ENCODE measurements at places on chromosomes 16 and 17. TPM values are rescaled to one million over a fixed set of nuclear protein-coding genes. Genes with fewer than 3 reads are reported as not detected.

DNA sequence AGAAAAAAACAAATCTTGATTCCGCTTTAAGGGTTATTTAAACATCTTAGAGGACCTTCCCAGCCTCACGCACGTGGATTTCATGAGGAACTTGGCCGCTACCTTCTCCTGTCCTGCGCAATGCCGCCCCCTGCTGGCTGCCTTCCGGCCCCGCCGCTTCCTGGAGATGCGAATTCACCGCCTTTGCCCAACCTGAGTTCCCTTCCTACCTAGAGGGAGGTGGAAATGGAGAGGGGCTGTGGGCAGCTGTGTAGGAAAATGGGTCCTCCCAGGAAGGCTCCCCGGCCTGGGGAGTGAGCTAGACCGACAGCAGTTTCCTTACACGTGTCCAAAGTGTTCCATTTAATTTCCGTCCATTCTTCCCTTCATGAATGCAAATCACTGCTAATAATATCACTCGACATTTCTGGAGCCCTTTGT is 1.0 kb upstream of the ABCC12 start:
- peak; percentile 66 for DNase-seq

GRCh38 chr17:47955497-47956461 is 1.9 kb downstream of the PRR15L start:
- DNase-seq: peak; percentile 63

TLE7 gene
- not detected for total RNA-seq

DNA sequence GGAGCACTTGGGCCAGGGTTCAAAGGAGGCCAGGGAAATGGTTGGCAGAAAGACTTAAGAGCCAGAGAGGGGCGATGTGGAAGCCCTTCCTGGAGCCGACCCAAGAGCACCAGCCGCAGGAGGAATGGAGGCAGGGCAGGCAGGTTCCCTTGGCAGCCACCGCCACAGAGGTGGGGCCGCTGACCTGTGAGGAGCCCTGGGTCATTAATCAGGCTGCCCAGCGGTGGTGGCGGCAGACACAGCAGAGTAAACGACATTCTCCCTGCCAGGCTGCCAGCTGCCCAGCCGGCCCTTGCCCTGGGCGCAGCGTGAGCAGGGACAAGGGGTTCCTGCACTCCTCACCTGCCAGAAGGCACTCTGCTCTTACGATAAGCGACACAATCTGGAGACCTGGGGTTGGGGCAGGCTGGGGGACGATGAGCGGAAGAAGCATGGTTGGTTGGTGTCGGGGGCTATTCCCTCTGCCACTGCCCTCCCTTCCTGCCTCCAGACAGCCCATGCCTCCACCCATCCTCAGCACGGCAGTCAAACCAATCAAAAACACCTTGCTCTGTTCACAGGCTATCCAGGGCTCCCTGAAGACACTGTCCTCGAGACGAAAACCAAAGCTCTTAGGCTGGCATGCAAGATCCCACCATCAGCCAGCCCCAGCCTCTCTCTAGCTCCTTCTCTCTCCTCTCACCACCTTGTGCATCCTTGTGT is 40.9 kb downstream of the PLXDC1 start:
- DNase-seq: peak; percentile 11

C16orf74 gene
- total RNA-seq: 84.9 TPM

GRCh38 chr16:10601444-10602408 is 21.3 kb upstream of the EMP2 start:
- DNase-seq: no peak

- peak; percentile 30 for DNase-seq
Measured at GRCh38 chr16:19717314-19717713, 713 bp downstream of the KNOP1 start.

- no peak for DNase-seq
Measured at GRCh38 chr17:72705905-72706395, 386.5 kb downstream of the SLC39A11 start.

GRCh38 chr17:17186551-17187505 is 19.3 kb downstream of the PLD6 start:
- no peak for DNase-seq

- no peak for DNase-seq
Measured at GRCh38 chr17:9865586-9865985, 39.5 kb downstream of the RCVRN start.

DNA sequence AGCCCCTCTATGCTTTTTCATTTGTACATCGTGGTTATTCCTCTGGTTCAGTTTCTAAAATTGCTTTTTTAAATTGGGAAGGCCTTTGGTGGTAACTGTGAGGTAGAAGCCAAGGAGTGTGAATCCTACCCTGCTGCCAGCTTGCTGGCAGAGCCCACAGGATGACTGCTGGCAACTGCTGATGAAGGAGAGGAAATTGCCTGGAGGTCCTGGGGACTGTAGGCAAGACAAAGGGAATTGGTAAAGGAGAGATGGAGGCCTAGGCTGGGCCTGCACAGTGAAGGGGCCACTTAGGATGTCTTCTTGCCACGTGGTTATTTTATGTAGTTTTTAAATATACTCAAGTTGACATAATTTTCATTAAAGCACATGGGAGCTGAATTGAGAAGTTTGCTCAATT is 15.8 kb downstream of the C17orf58 start:
- DNase-seq: no peak

SLC38A8 gene
- total RNA-seq: not detected

GRCh38 chr17:82433560-82434215 is 15.3 kb upstream of the OGFOD3 start:
- no peak for DNase-seq

TLCD1 gene
- 44.6 TPM for total RNA-seq

SLFN12L gene
- total RNA-seq: not detected

GRCh38 chr17:31494259-31495021 is 103.0 kb downstream of the RAB11FIP4 start:
- peak; percentile 45 for DNase-seq

GRCh38 chr17:4004517-4005295 is 40.5 kb upstream of the ATP2A3 start:
- peak; percentile 78 for DNase-seq

MT1F gene
- total RNA-seq: 5.6 TPM

DNA sequence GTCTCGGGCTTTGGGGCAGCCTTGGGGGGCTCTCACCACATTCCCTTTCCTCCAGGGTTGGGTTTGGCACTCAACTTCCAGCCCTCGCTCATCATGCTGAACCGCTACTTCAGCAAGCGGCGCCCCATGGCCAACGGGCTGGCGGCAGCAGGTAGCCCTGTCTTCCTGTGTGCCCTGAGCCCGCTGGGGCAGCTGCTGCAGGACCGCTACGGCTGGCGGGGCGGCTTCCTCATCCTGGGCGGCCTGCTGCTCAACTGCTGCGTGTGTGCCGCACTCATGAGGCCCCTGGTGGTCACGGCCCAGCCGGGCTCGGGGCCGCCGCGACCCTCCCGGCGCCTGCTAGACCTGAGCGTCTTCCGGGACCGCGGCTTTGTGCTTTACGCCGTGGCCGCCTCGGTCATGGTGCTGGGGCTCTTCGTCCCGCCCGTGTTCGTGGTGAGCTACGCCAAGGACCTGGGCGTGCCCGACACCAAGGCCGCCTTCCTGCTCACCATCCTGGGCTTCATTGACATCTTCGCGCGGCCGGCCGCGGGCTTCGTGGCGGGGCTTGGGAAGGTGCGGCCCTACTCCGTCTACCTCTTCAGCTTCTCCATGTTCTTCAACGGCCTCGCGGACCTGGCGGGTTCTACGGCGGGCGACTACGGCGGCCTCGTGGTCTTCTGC is 8.4 kb downstream of the SLC16A3 start:
- no peak for DNase-seq

DNA sequence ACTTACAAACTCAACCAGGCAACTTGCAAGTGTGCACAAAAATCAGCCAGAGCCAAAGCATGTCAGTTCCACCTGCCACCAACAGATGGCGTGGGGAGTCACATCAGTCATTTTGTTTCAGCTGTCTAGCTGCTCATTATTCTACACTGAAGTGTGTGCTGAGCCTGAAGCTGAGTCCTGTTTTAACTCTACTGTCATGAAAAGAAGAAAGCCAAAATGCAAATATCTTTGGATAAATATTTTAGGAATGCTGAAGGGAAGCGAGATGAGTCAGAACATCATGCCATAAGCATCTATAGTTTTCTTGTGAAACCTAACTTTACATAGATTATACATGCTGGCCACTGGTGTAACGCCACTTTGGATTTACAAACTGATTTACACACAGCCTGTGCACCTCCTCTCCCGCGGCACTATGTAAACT is 172.6 kb downstream of the CDK5R1 start:
- DNase-seq: peak; percentile 89

SOST gene
- total RNA-seq: not detected

ITGAL gene
- total RNA-seq: not detected

RNF43 gene
- total RNA-seq: 113 TPM

- DNase-seq: no peak
Measured at GRCh38 chr16:67773569-67774456, 32.5 kb downstream of the RANBP10 start.

DNA sequence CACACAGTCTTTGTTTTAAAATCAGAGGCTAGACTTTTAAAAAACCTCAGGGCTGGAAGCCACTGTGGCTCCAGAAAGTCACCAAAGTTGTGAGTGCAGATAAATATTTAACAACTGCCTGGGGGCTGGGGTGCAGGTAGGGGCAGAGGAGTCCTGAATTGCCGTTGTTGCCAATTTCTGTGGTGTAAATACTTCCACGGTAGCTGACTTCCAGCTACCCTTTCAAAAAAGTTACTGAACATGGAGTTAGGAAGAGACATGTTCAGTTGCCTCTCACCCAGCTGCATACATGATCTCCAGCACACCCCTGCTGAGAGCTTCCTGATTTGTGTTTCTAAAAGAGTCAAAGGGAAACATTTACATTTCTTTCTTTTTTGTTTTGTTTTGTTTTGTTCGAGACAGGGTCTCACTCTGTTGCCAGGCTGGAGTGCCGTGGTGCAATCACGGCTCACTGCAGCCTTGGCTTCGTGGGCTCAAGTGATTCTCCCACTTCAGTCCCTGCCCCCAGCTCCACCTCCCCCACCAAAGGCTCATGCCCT is 58.7 kb downstream of the PLXDC1 start:
- no peak for DNase-seq

ZMYND15 gene
- total RNA-seq: 0.18 TPM

OSGIN1 gene
- total RNA-seq: 16.1 TPM

DNA sequence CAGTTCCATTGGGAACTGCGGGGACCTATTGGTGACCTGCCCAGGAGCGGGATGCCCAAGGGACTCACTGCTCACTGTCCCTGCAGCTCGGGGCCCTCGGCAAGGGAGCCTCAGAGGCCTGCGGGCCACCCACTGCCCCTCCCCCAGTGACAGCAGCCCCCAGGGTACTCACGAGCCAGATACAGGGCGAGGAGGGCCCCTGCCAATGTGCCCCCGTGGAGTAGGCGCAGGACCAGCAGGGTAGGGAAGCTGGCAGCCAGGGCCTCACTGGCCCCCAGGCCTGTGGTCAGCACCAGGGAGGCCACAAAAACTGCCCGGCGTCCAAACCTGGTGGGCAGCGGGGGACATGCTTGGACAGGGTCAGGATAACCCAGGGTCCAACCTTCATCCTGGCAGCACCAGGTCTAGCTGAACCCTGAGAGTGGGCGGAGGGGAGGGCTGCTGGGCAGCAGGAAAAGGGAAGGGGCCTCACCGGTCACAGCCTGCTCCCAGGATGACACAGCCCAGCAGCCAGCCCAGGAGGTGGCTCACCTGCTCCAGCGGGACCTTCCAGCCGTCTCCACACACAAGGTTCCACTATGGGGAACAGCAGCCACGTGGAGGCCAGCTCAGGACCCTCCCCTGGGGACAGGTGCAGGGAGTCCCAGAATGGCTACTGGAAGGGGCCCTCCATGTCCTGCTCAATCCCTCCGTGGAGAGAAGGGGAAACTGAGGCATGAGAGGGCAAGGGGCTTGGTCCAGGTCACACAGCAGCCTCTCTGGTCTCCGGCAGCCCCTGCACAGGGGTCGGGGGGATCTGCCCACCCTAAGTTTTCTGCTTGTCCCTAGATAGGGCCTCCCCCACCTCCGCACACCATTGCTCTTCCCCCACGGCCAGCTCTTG is 855 bp downstream of the SLC22A31 start:
- DNase-seq: no peak

ATP2C2 gene
- 67.9 TPM for total RNA-seq

- DNase-seq: no peak
Measured at GRCh38 chr17:9389111-9389527, 186.5 kb downstream of the STX8 start.

DNA sequence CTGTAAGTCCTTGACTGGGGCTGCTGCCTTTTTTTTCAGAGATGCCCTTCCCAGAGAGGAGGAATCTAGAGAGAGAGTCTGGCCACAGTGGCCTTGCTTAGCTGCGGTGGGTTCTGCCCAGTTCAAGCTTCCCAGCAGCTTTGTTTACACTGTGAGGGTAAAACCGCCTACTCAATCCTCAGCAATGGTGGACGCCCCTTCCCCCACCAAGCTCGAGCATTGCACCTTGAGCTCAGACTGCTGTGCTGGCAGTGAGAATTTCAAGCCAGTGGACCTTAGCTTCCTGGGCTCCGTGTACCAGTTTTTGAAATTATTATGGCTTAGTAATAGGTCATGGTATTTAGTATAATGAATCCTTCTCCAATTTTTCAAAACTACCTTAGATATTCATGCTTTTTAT is 395.4 kb downstream of the NPIPA7 start:
- no peak for DNase-seq

GRCh38 chr17:82351254-82351712 is 7.8 kb upstream of the TEX19 start:
- no peak for DNase-seq

GRCh38 chr16:2955438-2955778 is 8.7 kb upstream of the KREMEN2 start:
- DNase-seq: no peak

GRCh38 chr17:28860363-28860808 is 5.6 kb downstream of the ERAL1 start:
- no peak for DNase-seq
